Natural killer cell treated with Interleukin-12 subunit alpha and Interleukin-12 subunit beta and Interleukin-15 and Interleukin-18, amount 100 ng/mL, for 72 hours (primary cell): ENCODE measurements at places on chromosomes 1 and 21.

DNA sequence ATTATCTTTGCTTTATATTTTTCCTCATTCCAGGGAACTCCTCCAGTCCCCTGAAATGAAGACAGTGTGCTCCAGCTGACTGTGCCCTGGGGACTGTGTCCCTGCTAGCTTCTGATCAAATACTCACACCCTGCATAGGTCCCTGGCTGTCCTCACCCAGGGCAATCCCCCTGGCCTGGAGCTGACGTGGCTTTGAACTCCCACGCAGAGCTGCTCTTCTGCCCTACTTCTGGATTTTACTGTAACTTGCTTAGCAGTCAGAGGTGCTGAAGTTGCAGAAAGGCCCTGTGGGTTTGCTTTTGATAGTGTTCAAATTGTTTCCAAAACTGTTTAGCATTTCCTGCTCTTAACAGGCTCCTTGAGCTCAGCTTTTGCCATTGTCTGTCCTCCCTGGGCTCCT lies 186.5 kb downstream of the FASLG start:
- peak; percentile 92 for DNase-seq

DNA sequence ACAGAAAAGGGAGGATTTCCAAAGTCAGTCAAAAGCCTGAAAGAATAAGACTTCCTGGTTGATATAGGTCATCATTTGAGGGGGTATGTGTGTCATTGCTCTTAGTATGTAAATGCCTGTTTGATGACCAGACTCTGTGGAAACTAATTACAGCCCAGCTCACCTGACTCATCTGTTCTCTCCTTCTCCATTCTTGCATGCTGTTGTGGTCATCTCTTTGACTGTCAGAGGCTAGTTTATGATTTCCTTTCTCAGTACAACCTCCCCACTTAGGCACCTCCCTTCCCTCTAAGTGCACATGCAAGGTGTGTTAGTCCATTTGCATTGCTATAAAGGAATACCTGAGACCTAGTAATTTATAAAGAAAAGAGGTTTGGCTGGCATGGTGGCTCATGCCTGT lies 2.4 kb upstream of the C1orf116 start:
- no peak for DNase-seq

DNA sequence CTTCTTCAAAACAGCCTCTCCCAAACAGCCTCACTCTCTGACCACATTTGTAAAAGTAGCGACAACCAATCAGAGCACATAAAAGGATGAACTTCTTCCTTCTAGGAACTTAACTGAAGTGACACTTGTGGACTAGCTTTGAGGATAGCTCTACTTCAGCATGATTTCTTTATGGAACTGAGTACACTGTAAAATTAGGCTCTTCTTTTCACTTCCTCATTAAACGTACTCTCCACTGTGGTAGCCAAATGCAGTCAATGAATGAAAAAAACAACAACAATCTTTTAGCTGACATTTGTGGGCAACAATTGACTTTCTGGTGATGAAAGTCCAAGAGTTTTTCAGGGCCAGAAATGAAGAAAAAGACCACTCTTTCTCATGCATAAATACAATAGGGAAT lies 9.6 kb downstream of the LRRC53 start:
- no peak for DNase-seq

DNA sequence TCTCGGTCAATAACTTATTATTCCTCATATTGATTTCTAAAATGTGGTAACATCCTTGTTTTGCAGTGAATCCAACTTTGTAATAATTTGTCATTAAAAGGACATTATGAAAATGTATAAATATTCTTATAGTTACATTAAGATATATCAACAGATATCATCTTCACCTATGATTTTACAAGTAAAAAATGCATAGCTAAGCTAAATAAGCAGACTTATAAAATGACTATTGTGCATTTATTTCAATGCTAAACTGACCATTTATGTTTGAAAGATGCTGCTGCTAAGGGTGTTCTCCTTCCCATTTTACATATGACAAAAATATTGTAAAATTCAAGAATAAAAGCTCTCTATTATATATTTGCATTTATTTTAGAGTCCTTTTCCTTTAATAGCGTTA lies 7.8 kb downstream of the PROX1 start:
- no peak for DNase-seq

DNA sequence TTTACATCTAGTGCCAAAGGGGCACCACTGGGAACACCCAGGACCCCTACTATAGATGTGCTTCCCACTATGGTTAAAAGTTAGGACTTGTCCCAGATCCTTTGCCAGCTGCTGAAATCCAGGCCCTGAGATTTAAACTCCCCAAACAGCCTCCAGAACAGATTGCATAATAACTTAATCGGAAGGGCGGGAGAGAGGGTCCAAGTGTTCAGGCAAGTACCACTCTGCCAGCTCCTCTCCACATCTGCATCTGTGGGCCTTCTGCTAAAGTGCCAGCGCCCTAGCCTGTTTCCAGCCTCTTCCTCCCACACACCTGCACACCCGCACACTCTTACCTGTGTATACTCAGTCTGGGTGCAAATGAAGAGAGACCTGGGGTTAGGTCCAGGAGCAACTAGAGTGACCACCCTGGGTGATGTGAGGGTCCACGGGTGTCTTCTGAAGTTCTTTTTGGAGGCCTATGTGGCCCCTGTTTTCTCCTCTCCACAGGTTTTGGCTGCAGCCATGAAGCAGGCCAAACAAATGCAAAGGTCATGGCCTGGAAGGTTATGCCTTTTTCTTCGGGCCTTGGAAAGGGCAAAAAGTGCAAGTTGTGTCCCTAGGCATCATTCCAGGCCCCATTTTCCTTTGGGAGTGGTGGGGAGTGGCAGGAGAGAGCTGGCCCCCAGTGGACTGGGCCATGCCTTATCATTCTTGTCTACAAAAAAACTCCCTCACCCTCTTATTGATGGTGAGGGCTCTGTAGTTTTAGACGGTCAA lies 29.3 kb downstream of the KIRREL1 start:
- no peak for DNase-seq

GRCh38 chr1:161177936-161178244 lies 583 bp upstream of the B4GALT3 start:
- DNase-seq = no peak

DNA sequence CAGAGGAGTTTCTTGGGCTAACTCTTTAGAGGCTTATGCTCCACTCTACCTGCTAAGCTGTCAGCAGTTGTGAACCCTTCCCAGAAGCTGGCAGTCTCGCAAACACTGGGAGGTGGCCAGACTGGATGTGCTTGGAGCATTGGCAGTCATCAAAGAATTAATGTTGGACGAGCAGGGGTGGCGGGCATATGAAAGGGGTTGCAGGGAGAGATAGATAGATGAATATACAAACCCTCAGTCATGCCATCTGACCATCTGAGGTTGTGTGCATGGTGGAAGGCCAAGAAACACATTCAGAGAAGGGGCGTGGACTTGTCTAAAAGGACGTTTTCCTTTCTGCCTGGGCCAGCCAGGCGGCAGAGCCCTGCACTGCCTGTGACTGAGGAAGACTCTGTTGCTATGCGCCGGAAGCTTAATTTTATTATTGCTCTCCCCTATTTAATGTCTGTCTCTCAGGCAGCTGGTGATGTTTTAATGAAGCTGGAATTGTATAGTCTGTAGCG lies 164.4 kb downstream of the PBX1 start:
- DNase-seq = no peak

DNA sequence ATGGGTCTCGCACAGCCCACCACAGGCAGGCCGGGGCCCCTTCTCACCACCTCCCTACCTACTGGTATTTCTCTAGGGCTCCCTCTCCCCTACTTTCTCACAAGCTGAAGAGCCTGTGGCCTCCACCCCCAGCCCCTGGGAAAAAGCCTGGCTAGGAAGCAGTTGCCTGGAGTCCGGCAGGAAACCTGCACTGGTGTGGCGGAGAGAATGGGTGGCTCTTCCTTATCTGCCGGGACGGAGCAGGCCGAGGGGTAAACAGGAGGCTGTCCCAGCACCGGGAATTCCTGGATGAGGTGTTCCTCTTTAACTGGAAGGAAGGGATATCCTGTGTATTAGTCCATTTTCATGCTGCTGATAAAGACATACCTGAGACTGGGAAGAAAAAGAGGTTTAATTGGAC lies 125.8 kb downstream of the TLR5 start:
- no peak for DNase-seq

- DNase-seq = no peak
These were observed 7.2 kb downstream of the INTS3 start for GRCh38 chr1:153735090-153735420.

DNA sequence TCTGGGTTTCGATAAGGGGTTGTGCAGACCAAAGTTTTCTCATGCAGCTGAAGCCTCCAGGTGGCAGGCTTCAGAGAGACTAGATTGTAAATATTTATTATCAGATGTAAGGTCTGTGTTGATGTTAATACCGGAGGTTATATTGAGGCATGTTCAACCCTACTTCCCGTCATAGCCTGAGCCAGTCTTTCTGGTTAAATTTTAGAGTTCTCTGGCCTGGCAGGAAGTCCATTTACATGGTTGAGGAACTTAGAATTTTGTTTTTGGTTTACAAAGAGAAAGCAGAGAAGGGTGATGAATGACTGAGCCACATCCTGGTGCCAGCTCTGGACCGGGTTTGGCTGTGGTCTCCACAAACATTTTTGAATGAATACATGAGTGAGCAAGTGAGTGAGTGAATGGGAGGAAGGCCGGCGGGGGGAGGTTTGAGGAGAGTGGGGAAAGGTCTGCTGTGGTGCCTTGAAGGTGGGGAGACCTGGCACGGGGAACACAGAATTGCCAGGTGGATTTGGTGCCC lies 218.5 kb downstream of the DISC1 start:
- no peak for DNase-seq
